ENCODE measurements at places on chromosomes 4 and X. TPM values are rescaled to one million over a fixed set of nuclear protein-coding genes. Genes with fewer than 3 reads are reported as not detected.

GRCh38 chr4:4456816-4457578 is 70.1 kb downstream of the NSG1 start:
- peaks cover 10% of the 10 kb centered on the region for H3K4me1 ChIP-seq
- H3K27ac ChIP-seq = peak overlapping the region; percentile 40
- no peak overlapping the region for H3K4me3 ChIP-seq
- peaks cover 28% of the 10 kb centered on the region for H3K36me3 ChIP-seq
- H3K27me3 ChIP-seq = no peaks in the 10 kb centered on the region

GRCh38 chrX:9807355-9808182 is 21.3 kb downstream of the SHROOM2 start:
- no peak for DNase-seq
- no peak overlapping the region for H3K4me3 ChIP-seq
- H3K27ac ChIP-seq = no peak overlapping the region

DNA sequence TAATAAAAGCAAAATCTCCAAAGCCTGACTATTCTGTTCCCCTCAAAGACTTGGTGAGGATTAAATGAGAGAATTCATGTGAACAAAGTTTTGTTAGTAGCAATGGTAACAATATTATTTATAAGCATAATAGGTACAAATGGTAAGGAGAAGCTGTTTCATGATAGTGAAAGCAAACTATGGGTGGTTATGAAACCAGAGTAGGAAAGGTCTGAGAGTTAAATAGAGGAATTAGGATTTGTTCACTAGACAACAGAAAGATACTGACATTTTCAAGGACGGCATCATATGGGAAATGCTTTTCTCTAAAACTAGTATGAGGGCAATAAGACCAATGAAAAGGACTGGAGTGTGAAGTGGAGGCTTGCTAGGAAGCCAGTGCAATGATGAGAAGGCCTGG is 128.6 kb upstream of the FTHL17 start:
- H3K4me1 ChIP-seq = no peaks in the 10 kb centered on the region
- DNase-seq = no peak
- H3K27ac ChIP-seq = no peak overlapping the region
- no peaks in the 10 kb centered on the region for H3K36me3 ChIP-seq
- no peaks in the 10 kb centered on the region for H3K27me3 ChIP-seq
- no peak overlapping the region for H3K4me3 ChIP-seq

DNA sequence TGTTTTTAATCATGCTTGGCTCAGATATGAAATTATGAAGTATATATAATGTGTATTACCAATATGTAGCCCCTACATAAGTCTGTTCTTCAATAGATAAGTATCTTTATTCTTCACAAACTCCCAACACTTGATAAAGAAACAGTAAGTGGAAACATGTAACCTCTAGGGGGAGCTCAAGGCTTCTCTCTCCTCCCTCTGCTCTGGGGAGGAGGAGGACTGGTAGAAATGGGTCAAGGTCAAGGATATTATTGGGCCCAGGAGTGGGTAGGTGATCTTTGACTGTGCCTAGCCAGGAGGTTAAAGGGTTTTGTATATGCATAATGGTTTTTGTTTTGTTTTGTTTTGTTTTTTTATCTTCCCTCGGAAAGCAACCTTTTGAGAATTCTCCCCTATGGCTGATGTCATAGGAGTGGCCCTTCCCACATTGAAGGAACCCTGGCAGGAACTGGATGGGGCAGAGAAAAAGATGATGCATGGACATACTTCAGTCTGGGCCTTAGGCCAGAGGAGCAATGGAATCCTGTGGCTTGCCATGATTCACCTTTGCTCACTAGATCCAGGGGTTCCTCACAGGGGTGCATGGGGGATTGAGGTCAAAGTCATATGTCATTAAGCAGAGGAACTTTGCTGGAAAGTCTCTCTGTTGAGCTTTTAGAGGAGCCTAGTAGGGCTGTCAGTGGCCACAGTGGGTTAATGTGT is 460.3 kb downstream of the MID1IP1 start:
- no peak overlapping the region for H3K27ac ChIP-seq
- H3K4me1 ChIP-seq = no peaks in the 10 kb centered on the region
- no peaks in the 10 kb centered on the region for H3K36me3 ChIP-seq

GRCh38 chrX:1609762-1610161 is 5.1 kb upstream of the ASMT start:
- no peaks in the 10 kb centered on the region for H3K4me1 ChIP-seq
- H3K36me3 ChIP-seq = no peaks in the 10 kb centered on the region
- no peak overlapping the region for H3K4me3 ChIP-seq
- no peaks in the 10 kb centered on the region for H3K27me3 ChIP-seq
- no peak overlapping the region for H3K27ac ChIP-seq
- DNase-seq = no peak

DNA sequence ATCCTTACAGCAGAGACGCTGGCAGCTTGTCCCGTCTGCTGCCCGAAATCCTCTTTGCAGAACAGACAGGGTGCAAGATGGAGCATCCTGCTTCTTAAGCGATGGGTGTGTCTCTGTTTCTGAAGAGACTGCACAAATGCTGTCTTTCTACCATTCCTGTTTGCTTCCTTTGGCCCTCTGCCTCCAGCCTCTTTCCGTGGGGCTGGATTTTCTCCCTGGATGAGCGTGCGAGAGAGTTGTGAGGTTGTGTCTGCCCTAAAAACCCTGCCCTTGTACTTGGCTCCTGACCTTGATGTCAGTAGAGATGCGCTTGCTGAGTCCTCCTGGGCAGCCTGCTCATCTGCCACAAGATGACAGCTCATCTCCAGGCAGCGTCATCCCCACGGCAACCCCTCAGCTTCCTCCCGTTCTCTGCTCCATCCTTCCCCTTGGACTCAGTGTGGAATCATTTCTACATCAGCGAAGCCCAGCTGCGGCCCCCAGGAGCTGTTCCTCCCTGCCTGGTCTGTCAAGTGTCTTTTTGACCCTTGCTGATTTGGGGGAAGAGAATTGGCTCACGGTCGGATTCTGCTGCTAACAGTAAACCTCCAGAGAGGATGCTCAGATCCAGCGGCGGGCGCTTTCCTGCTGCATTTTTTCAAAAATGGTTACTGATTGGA is 246.2 kb downstream of the ASMT start:
- H3K36me3 ChIP-seq = no peaks in the 10 kb centered on the region
- no peaks in the 10 kb centered on the region for H3K4me1 ChIP-seq
- no peaks in the 10 kb centered on the region for H3K27me3 ChIP-seq
- DNase-seq = no peak

DNA sequence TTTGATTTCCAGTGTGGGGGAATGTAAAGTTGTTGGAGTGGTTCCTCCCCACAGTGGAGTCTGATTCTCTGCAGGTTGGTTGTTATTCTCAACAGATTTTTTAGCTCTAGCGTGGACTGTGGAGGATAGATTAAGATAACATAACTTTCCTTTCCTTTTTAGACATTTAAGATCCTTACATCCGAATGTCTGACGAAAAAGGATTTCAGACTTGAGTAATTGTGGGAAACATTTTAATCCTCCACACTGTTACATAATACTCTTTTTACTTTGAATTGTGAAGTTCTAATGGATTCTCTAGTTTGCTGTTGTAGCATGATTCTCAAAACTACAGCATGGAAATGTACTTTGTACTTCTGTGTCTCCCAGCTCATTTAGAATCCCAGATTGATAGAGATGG is 107.8 kb downstream of the ARHGAP10 start:
- H3K4me1 ChIP-seq = peaks cover 15% of the 10 kb centered on the region
- no peaks in the 10 kb centered on the region for H3K27me3 ChIP-seq
- no peak overlapping the region for H3K27ac ChIP-seq
- no peaks in the 10 kb centered on the region for H3K36me3 ChIP-seq

- H3K27me3 ChIP-seq = no peaks in the 10 kb centered on the region
- H3K36me3 ChIP-seq = no peaks in the 10 kb centered on the region
- peak overlapping the region; percentile 57 for H3K4me3 ChIP-seq
- no peaks in the 10 kb centered on the region for H3K4me1 ChIP-seq
- H3K27ac ChIP-seq = peak overlapping the region; percentile 90
- DNase-seq = no peak
Measured at GRCh38 chrX:52933976-52934703, 24.2 kb downstream of the FAM156A start.

DNA sequence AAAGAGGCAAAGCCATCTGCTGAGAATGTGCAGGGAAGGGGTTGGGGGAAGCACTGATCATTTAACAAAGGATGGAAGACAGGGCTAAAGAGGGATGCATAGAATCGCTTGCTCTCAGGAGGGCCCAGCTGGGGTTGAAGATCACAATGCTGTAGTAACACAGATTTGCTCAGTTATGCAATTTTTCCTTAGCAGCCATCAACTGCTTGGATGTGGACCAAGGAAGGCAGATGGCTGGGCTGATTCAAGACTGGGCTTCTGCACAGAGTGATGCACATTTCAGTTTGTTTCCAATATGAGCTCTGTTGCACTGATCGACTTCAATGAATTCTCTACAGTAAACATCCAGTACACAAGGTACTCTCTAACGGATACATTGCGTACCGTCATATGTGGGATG is 127.8 kb upstream of the TBL1X start:
- peaks cover 10% of the 10 kb centered on the region for H3K4me1 ChIP-seq
- no peaks in the 10 kb centered on the region for H3K36me3 ChIP-seq
- peak; percentile 79 for DNase-seq
- H3K27me3 ChIP-seq = no peaks in the 10 kb centered on the region

Gene GYPA
- not detected for total RNA-seq

Gene CT45A7
- total RNA-seq = not detected

Data from IMR-90 (cell line).